ENCODE measurements at places on chromosomes 16 and 17.

GRCh38 chr16:12901204-12901596, 198 bp upstream of the SHISA9 start:
- peak; percentile 66 for DNase-seq

DNA sequence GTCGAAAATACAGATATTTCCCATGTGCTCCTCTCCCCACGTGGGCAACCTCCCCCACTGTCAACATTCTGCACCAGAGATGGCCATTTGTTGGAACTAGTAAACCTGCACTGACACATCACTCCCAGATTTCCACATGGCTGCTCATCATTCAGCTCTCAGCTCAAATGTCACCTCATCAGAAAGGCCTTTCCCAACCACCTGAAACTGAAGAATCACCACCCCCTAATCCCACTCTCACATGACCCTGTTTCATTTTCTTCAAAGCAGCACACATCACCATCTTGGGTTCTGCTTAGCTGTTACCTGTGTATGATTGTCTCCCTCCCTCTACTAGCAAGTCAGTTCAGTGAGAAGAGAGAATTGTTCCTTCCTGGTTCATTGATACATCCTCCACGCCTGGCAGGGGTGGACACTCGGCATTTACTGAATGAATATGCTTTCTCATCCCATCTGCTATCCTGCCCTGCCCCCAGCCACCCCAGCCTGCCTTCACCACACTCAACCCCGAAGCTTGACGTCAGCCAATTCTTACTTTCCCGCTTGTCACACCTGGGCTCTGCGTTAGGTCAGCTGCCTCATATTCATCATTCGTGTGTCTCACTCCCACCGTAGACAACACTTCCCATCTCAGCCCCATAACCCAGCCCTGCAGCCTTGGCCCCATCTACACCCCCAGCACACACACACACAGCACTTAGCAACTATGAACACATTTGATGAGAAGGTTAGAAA, 1.5 kb downstream of the C17orf114 start:
- DNase-seq = no peak

- no peak for DNase-seq
Observed at GRCh38 chr16:12324152-12324551, 347.6 kb downstream of the SNX29 start.

DNA sequence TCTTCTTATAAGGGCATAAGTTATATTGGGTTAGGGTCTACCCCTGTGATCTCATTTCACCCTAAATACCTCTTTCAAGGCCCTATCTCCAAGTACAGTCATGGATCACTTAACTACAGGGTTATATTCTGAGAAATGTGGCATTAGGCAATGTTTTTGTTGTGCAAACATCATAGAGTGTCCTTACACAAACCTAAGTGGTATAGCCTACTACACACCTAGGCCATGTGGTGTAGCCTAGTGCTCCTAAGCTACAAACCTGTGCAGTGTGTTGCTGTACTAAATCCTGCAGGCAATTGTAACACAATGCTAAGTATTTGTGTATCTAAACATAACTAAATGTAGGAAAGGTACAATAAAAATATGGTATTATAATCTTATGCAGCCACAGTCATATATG, 18.0 kb downstream of the CLEC3A start:
- DNase-seq = no peak

- no peak for DNase-seq
Observed at GRCh38 chr17:37576281-37576680, 32.9 kb downstream of the SYNRG start.

DNA sequence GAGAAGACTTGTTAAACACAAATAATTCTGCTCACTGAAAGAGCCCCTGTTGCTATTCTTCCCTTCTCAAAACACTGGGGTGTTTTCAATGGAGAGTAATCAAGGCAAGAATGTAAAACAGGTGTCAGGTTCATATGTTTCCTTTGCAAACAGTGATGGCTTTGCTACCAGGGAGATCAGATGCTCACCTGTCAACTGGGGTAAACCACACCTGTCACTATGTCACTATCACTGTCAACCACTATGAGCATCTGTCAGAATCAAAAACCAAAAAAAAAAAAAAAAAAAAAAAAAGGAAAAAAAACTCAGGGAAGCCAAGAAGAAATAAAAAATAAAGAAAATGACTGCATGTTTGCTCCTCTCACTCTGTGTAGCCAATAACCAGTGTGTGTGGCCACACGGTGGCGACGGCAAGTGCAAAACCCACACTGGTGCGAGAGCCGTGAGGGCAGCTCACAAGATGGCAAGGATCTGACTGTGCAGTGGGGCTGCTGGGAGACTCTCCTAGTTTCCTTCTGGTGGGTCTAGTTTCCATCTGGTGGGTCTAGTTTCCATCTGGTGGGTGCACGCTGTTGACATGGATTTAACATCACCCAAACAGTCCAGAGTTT, 22.7 kb downstream of the USP22 start:
- DNase-seq = peak; percentile 48

DNA sequence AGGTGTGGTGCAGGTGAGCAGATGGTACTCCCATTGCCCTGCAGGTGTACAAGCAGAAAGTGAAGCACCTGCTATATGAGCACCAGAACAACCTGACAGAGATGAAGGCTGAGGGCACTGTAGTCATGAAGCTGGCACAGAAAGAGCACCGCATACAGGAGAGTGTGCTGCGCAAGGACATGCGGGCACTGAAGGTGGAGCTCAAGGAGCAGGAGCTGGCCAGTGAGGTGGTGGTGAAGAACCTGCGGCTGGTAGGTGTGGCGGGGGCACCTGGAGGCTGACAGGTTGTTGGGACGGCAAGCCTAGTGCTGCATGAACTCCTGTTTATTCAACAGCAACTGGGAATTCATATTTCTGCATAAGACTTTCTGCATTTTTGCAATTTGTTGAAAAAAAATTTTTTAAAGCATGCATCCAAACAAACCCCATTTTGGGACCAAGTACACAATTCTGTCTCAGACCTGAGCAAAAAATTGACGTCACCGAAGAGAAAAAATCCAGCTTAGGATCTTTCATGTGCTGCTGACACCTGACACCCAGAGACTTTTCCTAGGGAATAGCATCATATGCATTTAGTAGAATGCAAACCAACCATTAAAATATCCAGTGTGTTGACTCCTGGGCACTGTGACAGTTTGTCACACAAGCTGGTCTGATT, 13.5 kb upstream of the DBNDD1 start:
- no peak for DNase-seq

- no peak for DNase-seq
Observed at GRCh38 chr16:67336648-67337047, 10.0 kb downstream of the LRRC36 start.

- no peak for DNase-seq
Observed at GRCh38 chr17:45851464-45851863, 6.8 kb downstream of the SPPL2C start.

DNA sequence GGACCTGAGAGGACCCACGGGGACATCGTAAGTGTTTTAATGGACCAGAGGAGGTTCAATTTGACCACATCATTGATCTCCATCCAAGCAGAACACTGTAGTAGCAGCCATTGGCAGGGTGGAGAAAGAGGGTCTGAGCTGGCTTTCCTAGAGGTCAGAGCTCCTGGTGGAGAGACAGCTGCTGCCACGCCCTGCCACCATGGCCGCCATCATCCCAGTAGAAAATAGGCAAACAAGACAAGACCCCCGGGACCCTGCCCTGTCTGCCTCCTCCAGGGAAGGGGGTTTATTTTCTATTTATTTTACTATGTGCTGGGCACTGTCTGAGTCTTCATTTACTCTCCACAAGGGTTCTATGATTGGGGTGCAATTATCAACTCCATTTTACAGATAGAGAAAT, 11.4 kb upstream of the ITGA3 start:
- no peak for DNase-seq

DNA sequence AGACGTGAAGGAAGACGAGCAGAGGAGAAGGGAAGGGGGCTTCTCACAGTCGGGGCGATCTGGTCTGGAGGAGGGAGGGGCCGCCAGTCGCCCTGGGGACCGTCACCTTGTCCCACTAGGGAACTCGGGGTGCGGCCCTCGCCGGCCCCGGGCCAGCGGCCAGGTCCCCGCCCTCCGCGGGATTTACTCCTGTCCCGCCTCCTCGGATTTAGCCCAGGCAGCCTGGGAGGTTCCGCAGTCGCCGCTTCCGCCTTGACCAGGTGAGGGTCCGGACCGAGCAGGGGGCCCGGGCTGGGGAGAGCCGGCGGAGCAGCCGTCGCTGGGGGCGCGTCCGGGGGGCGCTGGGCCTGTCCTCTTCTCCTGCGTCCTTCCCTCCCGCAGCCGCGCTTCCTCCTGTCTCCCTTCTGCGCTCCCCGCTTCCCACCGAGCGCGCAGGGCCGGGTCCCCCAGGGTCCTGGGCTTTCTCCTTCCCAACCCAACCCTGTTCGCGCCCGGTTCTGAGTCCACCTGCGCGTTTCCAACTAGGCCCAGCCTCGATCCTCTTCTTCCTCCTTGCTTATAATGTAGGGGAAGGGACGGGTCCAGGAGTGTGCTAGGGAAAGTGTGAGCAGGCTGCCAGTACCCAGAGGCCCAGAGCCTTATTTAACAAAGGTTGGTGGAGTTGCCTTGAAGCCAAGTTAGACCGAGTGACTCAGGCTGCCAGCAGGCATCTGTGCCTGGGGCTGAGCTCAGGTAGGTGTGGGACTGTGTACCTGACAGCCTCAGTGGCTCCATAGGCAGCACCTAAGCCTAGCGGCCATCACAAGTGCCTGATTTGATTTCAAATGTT, at the start of gene TNK1:
TSS of gene TNK1 (plus strand) at position 235 of the 829 bp plus-strand sequence. CDS start 1,838 bp downstream, outside the sequence.
- no peak for DNase-seq

DNA sequence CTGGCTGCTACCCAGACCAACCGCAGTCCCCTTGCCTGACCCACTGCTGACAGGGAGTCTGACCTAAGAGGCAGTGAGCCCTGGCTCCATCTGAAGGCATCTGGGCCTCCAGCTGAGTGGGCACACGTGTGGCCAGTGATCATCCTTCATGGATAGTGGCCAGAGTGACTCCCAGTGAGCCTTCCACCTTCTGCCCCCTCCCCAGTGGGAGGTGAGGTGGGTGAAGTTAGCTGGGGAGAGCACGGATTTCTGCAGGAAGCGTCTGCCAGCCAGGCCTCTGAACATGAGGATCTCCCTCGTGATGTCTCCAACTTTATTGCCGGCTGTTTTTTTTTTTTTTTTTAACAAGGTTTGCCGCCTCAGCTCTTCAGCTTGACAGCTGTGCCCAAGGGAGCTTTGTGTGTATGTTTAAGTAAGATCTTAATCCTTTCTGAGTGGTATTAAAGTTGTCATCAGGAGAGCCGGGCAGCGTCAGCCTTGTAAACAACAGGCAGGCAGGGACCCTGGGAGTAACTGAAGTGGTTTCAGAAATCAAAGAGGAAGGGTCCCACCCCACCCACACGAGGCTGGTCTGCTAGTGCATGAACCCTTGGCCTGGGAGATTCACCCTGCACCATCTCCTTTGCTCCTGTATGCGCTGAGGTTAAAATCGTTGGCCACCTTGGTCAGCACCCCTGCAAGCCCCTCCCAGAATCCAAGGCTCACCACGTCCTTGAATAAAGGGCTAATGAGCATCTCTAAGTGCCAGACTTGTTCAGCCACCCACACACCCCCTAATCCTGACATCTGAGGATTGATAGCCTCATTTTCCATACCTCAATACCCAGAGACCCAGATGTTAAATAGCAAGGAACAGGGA, 33.3 kb downstream of the RHBDL3 start:
- peak; percentile 33 for DNase-seq

DNA sequence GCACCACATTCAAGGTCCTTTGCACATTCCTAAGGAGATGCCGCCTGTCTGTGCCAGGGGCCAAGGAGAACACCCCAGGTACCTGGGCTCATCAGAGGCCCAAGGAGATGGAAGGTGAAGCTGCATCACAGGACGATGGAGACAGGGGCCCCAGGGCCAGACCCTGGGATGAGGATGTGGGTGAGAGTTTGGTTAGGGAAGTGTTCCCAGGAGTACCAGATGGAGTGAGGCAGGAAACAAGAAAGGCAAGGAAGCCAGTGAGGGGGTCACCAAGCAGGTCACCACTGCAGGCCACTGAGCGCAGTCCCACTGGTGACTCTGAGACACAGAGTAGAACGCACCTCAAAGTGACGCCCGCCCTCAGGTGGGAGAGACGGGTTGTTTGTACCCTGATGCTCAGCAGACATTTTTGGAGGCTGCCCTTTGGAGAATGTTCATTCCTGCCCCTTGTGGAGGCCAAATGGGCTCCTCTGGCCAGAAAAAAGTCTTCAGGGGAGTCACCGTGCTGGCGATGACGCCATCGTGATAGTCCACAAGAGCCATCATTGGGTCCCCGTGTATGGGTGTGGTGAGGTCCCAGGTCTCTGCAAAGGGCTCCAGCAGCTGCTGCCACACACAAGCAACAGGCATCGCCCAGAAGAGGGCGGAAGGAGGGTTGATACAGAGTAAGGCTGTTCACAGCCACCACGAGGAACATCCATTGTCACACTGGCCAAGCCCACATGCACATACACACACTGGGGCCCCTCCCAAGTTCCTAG, 57.5 kb downstream of the BEAN1 start:
- no peak for DNase-seq

DNA sequence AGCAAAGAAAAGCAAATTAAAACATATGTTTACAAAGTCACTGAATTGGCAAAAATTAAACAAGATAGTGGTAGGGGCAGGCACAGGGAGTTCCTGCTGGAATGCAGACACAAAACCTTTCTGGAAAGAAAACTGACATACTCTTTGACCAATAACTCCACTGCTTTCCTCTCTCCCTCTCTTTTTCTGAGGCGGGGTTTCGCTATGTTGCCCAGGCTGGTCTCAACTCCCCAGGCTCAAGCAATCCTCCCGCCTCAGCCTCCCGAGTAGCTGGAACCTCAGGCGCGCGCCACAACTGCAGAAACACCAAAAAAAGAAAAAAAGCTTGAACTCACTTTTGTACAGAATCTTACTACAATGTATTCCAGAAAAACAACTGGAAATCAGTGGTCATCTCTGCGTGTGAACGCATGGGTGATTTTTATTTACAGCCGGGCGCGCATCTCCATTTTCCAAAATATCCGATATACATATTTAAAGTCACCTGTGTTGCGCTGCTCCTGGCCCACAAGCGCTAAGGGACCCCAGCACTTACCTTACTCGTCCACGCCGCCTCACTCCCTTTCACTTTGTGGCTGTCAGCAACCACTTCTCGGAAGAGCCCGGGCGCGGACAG, 480 bp downstream of the TXNL4B start:
- DNase-seq = peak; percentile 35

DNA sequence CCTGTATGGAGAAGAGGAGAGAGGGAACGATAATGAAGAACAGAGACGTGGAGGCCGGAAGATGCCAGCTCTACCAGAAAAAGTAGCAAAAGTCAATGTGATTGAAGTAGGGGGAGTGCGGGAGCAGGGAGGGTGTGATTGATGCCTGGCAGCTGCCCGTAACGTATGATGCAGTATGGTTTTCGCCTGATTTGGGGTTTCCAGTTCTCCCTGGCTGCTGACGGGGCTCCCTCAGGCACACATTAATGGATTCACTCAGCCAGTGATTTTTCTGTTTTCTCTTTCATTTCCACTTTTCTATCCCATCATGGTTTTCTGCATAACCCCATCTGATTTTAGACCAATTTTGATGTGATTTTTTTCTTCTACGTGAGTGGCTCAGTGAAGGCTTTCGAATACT, 62.1 kb downstream of the PRKCA start:
- no peak for DNase-seq

- peak; percentile 59 for DNase-seq
Observed at GRCh38 chr17:59361916-59362810, 30.7 kb downstream of the YPEL2 start.

- no peak for DNase-seq
Observed at GRCh38 chr17:40361925-40362695, 2.4 kb downstream of the GJD3 start.
